ENCODE measurements at places on chromosomes 5 and 9. TPM values are rescaled to one million over a fixed set of nuclear protein-coding genes. Genes with fewer than 3 reads are reported as not detected.

GRCh38 chr5:128213340-128213739 is 129.8 kb downstream of the SLC12A2 start:
- no peaks in the 10 kb centered on the region for H3K36me3 ChIP-seq
- peaks cover 17% of the 10 kb centered on the region for H3K4me1 ChIP-seq
- DNase-seq, result peak; percentile 68
- no peak overlapping the region for H3K27ac ChIP-seq
- peaks cover 8% of the 10 kb centered on the region for H3K27me3 ChIP-seq
- no peak overlapping the region for H3K4me3 ChIP-seq

Gene PIK3R1
- 21.5 TPM for total RNA-seq

DNA sequence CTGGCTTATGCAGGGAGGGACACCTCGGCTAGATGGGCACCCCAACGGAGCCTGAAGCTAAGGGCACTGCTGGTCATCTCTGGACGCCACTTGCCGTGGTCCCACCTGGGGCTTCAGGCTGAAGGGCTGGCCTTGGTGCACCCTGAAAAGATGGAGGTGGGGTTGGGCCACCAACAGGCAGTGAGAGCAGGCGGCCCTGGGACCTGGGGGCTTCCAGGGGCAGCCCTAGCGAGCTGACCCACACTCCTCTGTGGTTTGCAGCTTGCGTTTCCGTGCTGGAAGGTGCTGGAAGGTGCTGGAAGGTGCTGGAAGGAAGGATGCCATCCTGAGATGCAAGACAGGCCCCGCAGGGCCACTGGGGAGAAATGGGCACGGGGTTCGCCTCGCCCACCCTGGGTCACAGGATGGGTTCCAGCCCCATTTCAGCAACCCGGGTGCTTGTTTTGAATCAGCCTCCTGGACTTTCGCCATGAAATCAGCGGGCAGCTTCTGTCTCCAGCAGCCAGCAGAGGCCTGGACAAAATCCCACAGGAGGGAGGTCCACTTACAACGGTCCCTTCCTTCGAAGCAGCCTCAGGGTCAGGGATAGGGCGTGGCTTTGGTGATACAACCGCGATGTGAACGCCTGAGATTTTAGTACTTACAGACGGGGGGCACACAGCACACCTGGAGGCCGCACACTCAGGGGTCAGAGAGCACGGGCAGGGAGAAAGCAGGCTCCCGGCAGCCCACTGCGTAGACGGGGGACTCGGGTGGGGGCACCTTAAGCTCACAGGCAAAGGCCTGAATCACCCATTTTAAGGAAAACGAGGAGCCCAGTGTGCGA is 303.1 kb upstream of the IRX4 start:
- H3K4me1 ChIP-seq, result no peaks in the 10 kb centered on the region
- H3K36me3 ChIP-seq, result no peaks in the 10 kb centered on the region
- H3K4me3 ChIP-seq, result no peak overlapping the region
- H3K27ac ChIP-seq, result no peak overlapping the region
- DNase-seq, result no peak

Gene TTF1
- total RNA-seq, result 11.7 TPM

DNA sequence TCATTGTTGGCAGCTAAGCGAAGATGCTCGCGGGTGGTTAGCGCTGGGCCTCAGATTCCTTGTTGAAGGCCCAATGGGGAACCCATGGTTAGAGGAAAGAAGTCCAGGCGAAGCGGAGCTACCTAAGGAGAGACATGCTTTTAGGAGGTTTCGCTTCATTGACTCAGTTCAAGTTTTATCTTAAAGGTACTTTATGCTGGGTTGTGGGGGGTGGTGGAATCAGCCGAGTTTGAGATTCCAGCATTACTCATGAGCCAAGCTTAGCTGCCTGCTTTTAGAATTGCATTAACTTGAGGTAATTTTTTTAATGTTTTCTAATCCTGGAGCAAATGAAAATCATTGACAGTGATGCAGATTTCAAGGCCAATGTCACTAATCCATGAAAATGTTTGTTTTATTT is 16.1 kb downstream of the MEGF10 start:
- no peak for DNase-seq
- no peak overlapping the region for H3K4me3 ChIP-seq
- no peak overlapping the region for H3K27ac ChIP-seq

Gene SPIN1
- total RNA-seq, result 123 TPM
